ENCODE measurements at places on chromosomes 5 and 9.
A peak's percentile ranks its signal among the peaks of the same experiment; 100 is the strongest.

DNA sequence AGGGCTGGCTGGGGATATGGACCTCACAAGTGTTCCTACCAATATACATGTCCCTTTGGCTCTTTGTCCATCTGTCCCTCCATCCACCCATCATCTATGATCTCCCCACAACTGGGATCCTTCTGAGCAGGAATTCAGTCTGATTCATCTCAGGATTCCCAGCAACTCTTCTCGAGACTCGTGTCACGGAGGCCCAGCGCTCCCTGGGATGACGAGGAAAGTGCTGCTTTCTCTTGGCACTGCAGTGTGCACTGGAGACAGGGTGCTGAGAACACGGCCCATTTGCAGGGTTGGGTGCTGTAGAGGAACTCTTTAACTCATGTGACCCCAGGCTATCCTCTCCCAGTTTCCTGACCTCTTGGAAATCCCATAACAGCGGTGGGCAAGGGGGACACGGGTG is 72.9 kb downstream of the ANGPTL2 start:
- DNase-seq, result no peak

GRCh38 chr5:164335837-164336236 is 830.4 kb downstream of the MAT2B start:
- DNase-seq, result no peak

GRCh38 chr5:117457656-117458055 is 883.0 kb upstream of the SEMA6A start:
- no peak for DNase-seq

DNA sequence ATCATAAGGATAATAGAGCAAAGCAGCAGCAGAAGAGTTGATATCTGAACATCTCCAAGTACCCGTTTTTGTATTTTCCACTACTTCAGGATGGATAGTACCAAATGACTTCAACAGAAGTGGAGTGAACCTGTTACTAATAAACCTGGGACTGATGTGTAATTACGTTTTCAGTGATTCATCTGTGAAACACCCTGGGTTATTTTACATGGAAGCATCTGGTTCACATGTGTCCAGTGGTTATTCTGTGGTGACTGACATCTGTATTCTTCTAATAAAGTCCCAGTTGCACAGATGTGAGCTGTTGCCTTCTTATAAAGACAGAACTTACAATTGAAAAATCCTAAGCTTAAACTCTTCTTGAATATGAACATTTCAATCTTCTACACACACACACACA is 139.7 kb upstream of the VCAN start:
- DNase-seq, result no peak

- no peak for DNase-seq
Measured at GRCh38 chr5:10684303-10685086, 76.5 kb downstream of the DAP start.

- peak; percentile 84 for DNase-seq
Measured at GRCh38 chr5:138573949-138574670, 1.1 kb downstream of the HSPA9 start.

DNA sequence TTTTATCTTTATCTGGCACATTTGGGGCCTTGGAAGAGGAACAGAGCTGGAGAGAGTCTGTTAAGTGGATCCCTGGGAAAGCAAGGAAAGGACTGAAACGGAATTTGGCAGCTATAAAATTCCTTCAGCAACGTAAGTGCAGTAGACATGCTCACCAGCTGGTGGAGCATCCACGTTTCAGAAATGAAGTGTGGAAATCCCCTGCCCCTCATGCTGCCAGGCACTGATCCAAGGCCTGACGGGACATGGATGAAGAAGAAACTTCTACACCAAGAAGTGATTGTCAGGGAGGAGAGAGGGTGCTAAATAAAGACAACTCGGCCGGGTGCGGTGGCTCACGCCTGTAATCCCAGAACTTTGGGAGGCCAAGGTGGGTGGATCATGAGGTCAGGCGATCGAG is 209.3 kb downstream of the ROR2 start:
- DNase-seq, result peak; percentile 95

- no peak for DNase-seq
Measured at GRCh38 chr5:21126236-21126635, 1138.2 kb upstream of the CDH18 start.
